ENCODE measurements at places on chromosomes 5 and 9.

- peak; percentile 20 for DNase-seq
These were observed 757 bp downstream of the CDC26 start for GRCh38 chr9:113274474-113275156.

- no peak for DNase-seq
These were observed 339.4 kb downstream of the PRELID2 start for GRCh38 chr5:145495741-145496140.

DNA sequence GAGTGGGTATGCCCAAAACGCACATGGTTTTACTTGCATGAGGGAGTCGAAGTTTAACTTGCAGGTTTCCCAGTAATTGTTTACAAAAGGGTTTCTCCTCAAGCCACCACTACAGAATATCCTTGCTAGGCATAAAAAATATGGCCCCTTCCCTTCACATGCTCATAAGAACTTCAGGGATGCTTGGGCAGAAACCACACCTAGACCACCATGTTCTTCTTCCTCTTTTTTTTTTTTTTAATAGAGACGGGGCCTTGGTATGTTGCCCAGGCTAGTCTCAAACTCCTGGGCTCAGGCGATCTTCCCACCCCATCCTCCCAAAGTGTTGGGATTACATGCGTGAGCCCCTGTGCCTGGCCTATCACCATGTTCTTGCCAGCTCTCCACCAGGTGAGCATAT is 18.6 kb upstream of the PLIN2 start:
- no peak for DNase-seq

GRCh38 chr5:82679660-82680059 is 397.5 kb downstream of the TMEM167A start:
- no peak for DNase-seq

DNA sequence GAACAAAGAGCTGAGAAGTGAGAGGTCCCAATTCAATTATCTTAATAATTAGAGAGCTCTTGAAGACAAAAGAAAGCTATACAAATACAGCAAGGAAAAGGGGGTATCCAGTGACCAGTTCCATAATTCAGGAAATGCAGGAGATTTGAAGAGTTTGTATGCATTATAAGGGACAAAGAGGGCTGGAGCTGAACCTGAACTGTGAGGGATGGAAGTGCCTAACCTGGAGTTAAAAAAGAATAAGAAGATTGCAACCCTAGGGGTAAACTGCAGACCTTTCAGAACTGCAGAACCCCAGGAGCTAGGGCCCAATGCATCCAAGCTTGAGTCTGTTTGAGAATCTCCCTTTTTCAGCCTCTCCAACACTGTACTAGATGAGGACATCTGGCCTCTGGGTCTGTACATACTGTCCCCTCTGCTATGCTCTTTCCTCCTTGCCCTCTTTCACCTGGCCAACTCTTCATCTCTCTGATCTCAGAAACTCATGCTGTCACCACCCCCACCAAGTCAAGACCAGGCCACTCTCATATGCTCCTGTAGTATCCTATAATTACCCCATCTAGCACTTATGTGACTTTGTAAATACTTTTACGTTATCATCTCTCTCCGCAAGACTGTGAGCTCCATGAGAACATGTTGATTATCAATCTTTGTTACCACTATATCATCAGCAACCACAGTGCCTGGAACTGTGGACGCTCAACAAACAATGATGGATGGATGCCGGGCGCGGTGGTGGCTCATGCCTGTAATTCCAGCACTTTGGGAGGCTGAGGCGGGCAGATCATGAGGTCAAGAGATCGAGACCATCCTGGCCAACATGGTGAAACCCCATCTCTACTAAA is 6.6 kb upstream of the PRKACG start:
- no peak for DNase-seq

- no peak for DNase-seq
These were observed 4.5 kb downstream of the ELAVL2 start for GRCh38 chr9:23821375-23822181.

DNA sequence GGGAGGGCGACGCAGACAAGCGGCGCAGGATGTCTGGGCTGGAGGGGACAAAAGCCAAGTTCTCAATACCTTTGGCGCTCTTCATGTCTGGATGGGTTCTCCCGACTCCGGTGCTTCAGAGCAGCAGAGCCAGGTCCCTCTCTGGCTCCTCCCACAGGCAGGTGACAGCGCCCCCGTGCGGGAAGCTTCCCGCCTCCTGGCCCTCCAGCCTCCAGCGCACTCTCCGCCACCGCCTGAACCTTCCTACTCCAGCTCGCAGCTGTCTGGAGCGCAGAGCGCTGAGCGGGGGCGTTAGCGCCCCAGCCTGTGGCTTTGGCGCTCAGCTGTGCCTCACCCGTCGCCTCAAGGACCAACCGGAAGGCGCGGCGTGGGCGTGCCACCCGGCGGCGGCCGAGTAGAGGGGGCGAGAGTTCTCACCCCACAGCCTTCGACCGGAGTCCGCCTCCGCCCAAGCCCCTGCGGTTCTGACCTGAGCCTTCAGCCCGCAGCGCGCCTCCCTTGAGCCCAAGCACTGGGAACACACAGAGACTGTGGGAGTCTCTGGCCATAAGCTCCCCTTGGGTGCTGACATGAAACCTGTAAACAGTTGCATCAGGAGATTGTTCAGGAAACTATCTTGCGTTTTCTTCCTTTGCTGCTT is at the start of gene SLCO4C1:
Gene SLCO4C1, minus strand, starts transcription at position 107 of the 640 bp plus-strand sequence. Its CDS starts 22 bp downstream, at position 85.
- no peak for DNase-seq

- no peak for DNase-seq
These were observed 76.6 kb downstream of the OLFM1 start for GRCh38 chr9:135164036-135164435.

DNA sequence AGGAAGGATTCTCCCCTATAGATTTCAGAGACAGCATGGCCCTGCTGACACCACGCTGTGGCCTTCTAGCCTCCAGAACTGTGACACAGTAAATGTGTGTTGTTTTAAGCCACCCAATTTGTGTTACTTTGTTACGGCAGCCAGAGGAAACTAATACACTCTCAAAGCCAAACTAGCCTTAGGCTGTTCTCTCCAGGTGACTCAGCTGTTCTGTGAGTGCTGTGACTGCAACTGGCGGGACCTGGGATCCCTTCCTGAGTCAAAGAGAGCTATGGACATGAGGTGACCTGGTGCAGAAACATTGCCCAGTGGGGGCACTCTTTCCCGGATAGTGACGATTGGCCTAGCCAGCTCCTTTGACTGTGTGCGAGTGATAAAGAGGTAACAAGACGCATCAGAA is 14.0 kb upstream of the MLANA start:
- no peak for DNase-seq

DNA sequence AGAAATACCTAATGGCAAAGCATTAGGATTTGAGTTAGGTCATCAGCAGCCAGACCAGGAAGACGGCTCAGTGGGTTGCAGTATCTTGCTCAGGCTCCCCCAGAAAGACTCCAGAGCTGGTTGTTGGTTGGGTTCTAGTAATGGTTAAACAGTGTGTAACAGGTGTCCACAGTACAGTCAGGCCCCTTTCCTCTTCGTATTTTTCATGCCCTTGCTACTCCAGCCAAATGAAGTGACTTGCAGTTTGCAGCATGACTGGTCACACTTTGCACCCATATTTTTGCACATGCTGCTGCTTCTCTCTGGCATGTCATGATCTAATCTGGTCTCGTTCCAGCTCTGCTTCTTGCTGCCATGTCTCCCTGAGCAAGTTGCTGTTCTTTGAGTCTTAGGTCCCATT is 60.6 kb upstream of the TRPC7 start:
- DNase-seq, result no peak

DNA sequence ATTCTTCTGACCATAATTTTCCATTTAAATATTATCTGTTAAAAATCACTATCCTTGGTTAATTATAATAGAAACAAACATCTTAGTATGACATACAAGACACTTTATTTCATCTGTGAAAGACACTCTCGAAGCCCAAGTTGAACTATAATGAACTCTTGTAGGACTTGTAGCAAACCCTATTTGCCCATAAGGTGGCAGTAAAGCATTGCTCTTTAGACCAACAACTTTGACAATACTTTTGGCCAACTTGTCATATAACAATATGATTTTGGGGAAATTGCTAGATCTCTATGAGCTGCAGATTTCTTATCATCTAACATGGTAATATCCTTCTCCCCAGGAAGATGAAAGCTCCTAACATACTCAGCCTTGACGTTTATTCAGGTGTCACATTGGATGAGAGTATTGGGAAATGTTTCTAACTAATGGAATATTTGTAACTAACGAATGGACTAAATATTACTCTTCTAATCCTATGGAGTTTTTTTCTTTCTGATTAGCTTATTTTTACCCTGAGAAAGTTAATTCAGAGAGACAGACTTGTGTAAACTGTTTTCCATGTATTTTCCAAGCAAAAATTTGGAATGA is 11.0 kb downstream of the SPINK14 start:
- no peak for DNase-seq

GRCh38 chr9:97447001-97447400 is 35.1 kb downstream of the TDRD7 start:
- no peak for DNase-seq

DNA sequence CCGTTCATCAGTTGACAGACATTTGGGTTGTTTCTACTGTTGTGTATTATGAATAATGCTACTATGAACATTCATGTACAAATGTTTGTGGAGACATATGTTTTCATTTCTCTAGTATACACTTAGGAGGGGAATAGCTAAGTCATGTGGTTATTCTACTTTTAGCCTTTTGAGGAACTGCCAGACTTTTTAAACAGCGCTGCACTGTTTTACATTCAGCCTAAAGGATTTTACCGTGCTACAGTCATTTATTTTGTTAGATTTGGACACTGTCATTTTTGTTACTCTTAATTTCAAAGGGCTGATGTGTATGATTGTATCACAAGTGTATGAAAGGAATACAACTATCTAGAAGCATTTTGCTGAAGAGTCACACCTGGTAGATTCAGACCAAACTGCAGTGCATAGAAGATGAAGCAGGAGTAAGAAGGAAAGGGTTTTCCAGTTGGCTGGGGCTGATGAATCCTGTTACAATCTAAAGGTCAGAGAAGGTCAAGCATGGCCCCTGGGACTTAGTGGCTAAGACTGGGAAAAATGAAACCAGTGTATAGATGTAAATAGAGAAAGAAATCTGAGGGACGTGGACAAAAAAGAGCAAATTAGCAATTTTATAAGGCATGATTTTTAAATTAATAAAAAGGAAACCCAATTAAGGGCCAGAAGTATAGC is 509.7 kb downstream of the PSAT1 start:
- no peak for DNase-seq

DNA sequence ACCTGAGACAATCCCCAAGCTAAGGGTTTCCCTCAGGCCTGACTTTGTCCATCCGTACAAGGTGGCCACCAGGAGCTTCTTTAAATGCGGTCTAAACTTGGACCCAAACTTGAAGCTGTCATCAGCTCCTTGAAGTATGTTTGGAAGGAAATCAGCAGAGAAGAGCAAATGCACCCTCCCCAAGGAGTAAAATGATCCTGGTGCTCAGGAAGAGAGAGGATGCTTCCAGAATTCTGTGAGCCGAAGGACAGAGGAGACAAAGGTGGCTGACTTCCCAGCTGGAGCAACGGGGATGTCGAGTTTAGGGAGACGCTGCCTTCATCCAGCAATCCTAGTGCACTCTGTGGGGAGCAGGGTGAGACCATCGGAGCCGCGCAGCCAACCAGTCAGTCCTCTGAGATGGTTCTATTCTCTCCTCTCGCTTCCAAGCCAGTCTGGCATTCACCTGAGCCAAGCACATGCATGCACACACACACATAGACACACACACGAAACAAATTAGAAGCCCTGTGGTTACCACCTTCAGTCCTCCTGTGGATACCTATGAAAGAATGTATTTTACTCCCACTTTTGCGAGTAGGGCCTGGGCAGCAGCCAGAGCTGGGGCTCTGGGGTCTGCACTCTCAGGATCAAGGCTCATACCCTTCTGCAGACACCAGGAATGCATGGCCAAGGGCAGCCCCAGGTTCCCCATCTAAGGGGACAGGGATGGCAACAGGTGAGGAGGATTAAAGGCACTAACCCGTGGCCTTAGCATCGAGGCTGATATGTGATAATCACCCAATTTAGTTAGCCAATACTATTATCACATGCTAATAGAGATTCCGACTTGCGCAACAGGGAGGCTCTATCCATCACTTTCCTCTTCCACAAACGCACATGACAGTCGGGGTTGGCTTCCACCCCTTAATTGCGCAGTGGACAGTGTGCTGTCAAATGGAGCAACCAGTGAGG is 75.8 kb downstream of the GTF3C4 start:
- DNase-seq, result no peak

GRCh38 chr9:102497709-102498108 is 497.4 kb upstream of the CYLC2 start:
- DNase-seq, result peak; percentile 90

- DNase-seq, result no peak
These were observed 2.1 kb upstream of the NFIB start for GRCh38 chr9:14315875-14316601.

DNA sequence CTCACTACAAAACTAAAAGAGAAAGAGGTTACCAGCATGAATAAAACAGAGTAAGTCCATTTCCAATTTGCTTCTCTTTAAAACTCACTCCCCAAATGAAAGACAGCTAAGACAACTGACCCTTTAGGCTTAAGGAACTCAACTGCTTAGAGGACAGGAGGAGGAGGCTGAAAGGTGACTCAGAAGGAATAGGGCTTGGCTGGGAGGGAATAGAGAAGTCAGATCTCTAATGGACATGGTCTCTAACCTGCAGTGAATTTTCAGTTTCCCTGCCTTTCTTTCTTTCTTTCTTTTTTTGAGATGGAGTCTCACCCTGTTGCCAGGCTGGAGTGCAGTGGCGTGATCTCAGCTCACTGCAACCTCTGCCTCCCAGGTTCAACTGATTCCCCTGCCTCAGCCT is 261.8 kb upstream of the CLINT1 start:
- no peak for DNase-seq

DNA sequence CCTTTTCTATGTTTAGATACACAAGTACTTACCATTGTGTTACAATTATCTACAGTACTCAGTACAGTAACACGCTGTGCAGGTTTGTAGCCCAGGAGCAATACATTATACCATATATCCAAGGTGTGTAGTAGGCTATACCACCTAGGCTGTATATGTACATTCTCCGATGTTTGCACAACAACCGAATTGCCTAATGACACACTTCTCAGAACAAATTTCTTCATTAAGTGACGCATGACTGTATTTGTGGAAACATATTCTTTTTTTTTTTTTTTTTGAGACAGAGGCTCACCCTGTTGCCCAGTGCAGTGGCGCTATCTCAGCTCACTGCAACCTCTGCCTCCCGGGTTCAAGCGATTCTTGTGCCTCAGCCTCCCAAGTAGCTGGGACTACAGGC is 4.0 kb upstream of the RAD23B start:
- DNase-seq, result no peak

- DNase-seq, result no peak
These were observed 150.3 kb downstream of the AUH start for GRCh38 chr9:91211414-91211813.

GRCh38 chr5:133514456-133514855 is 97.9 kb downstream of the FSTL4 start:
- DNase-seq, result no peak

- DNase-seq, result no peak
These were observed 17.8 kb downstream of the ATP6V0E1 start for GRCh38 chr5:173001229-173001841.

Data from NCI-H524 treated with DMSO at 0.1 percent for 48 hours (cell line).